HFFc6 (cell line): ENCODE measurements at places on chromosomes 13 and 19.

- DNase-seq, result peak; percentile 92
Observed at GRCh38 chr19:11987405-11988281, 22.8 kb downstream of the ZNF763 start.

- DNase-seq, result no peak
Observed at GRCh38 chr19:49486232-49486631, 1.2 kb upstream of the RPL13A start.

- DNase-seq, result peak; percentile 42
Observed at GRCh38 chr19:45947926-45948325, 25.7 kb downstream of the NOVA2 start.

DNA sequence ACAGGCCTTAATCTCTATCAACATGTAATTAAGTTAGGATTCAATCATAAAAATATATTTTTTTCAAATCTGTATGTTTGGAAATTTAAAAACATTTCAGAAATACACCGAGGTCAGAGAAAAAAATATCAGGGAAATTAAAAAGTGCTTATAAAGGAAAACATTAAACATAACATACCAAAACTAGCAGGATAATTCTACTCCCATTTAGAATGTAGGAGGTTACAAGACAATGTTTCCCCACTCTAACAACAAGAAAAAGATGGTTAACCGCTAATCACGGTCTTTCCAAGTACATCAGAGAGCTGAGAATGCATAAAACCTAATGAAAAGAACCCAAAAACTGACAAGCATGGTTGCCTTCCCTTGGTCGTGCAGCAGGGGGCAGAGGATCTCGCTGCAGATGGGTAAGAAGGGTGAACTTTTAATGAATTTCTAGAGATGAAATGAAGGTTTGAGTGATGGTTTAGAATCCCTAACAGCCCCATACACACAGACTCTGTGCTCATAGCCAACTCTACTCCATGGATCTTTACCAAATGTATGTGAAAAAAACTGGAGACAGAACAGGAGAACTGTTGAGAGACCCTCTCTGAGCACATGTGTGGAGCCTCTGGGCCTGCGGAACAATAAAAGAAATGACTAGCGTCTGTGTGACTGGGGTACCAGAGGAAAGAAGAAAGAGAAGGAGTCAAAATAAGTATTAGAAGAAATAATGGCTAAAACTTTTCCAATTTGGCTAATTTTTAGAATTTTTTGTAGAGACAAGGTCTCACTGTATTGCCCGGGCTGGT lies 51.3 kb upstream of the LSM14A start:
- peak; percentile 30 for DNase-seq

DNA sequence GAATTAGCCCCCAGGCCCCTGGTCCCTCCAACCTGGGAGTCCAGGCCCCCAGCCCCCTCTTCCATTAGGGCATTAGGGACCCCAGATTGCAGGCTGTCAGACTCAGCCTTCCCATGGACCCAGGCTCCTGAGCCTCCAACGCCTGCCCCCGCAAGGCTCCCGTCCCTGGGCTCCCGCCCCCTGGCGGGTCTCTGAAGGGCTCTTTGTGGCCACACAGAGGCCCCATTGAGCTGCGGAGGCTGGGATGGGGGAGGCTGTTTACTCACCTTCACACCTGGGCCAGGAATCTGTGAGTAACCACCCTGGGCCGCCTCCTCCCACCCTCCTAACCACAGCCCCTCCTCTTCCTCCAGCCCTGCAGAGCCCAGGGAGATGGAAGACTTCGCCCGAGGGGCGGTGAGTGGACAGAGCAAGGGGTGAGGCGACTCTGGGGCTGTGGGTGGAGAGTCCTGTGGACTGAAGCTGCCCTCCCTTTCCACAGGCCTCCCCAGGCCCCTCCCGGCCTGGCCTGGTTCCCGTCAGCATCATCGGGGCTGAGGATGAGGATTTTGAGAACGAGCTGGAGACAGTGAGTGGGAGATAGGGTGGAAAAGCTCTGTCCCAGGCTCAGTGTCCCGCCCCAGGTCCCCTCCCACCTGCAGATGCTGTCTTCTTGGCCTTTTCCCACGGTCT lies 4.9 kb downstream of the ARHGEF1 start:
- DNase-seq, result peak; percentile 62

DNA sequence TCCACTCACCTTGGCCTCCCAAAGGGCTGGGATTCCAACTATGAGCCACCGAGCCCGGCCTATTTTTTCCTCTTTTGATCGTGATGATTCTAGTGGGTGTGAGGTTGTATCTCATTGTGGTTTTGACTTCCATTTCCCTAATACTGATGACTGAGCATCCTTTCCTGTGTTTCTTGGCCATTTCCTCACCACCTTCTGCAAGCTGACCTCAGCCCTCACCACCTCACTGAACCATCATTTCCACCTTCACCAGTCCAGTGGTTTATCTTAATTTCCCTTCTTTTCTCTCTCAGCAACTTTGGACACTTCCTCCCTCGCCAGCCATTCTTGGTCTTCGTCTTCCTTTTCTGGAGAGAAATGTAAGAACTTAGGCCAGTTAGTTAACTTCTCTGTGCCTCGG lies 13.0 kb upstream of the BICRA start:
- no peak for DNase-seq

- no peak for DNase-seq
Observed at GRCh38 chr19:37876032-37876431, 30.4 kb downstream of the WDR87 start.

DNA sequence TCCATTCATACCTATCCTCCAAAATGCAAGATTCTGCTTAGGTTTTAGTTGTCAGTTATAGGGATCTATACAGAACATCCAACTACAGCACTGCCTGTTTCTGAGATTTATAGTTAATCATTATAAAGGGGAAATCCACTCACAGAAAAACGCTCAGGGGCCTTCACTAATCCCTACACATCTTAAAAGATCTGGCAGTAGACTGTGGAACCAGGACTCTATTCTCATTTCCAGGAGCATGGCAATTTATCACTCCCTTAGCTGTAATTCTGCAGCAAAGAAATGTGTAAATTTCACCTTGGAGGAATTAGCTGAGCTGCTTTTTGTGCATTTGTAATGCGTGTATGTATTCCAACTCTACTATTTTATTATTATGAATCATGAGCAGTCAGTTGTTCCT lies 1128.1 kb upstream of the PRR20A start:
- no peak for DNase-seq

GRCh38 chr13:61873717-61874116 lies 458.1 kb upstream of the PCDH20 start:
- no peak for DNase-seq

- DNase-seq, result no peak
Observed at GRCh38 chr13:72523049-72523448, 204.4 kb downstream of the MZT1 start.

DNA sequence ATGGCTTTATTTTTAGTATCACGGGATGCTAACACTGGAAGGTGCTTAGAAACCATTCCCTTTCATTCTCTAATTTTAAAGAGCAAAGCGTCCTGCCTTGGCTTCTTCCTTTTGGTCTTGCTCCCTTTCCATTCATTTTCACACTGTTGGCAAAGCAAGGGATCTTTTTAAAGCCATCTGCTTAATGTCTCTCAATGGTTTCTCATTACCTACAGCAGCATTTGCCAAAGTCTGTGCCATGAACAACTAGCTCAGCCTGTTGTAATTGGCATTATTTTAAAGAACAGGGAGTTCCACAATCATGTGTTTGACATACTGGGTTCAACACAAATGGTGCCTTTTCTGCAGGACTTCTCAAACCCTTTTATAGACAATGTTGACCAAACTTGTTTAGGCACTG lies 444.3 kb downstream of the GPC6 start:
- DNase-seq, result no peak

DNA sequence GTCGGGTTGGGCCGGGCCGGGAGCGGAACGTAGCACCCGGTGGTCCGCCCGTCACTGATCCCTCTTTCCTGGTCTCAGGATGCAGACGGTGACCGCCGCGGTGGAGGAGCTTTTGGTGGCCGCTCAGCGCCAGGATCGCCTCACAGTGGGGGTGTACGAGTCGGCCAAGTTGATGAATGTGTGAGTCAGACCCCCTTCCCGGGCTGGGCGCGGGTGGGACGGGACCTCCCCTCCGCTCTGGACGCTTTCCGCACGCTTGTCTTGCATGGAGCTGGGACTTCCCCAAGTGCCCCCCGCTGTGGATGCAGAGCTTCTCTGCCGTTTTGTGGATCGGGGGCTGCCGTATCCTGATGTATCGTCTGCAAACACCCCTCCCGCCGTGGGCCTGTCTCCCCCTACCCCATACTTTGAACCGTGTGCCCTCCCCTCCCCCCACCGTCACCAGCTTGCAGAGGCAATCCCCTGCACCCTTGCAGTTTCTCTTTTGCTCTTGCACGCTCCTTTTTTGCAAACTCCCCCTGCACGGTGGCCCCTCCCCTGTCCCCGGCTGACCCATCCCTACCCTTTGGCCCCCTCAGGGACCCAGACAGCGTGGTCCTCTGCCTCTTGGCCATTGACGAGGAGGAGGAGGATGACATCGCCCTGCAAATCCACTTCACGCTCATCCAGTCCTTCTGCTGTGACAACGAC lies 669 bp downstream of the GADD45B start:
- peak; percentile 16 for DNase-seq

DNA sequence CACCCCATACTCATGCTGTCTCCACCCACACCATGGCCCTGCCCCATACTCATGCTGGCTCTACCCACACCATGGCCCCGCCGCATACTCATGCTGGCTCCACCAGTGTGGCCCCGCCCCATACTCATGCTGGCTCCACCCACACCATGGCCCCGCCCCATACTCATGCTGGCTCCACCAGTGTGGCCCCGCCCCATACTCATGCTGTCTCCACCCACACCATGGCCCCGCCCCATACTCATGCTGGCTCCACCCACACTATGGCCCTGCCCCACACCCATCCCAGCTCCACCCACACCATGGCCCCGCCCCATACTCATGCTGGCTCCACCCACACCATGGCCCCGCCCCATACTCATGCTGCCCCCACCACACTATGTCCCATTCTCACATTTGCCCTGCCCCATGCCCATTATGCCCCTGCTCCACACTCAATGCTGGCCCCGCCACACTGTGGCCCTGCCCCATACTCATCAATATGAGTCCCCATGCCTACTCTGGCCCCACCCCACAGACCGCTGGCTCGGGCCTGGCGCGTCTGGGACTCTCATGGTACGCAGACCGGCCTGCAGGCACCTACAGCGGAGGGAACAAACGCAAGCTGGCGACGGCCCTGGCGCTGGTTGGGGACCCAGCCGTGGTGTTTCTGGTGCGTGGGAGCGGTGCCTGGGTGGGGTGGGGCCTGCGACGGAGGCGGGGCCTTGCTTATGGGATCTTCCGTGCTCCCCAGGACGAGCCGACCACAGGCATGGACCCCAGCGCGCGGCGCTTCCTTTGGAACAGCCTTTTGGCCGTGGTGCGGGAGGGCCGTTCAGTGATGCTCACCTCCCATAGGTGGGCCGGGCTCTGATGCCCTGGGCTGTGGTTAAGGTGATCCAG lies 3.7 kb upstream of the ARHGAP45 start:
- DNase-seq, result peak; percentile 25

DNA sequence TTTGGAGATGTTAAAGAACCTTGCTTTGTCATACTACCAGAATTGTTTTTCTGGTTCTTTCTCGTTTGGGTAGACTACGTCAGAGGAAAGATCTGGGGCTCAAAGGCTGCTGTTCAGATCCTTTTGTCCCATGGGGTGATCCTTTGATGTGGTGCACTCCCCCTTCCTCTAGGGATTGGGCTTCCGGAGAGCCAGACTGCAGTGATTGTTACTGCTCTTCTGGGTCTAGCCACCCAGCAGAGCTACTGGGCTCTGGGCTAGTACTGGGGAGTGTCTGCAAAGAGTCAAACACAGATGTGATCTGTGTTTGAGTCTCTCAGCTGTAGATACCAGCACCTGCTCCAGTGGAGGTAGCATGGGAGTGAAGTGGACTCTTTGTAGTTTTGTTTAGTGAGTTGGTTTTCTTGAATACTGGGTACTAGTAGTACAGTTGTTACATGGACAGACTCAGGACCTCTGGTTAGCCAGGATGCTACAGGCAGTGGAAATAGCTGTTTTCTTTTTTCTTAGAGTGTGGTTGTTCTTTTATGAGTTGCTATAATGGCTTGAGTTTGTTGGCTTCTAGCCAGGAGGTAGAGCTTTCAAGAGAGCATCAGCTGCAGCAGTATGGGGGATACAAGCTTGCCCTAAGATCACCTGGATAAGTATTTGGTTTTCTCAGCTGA lies 34.4 kb downstream of the DNAJC15 start:
- no peak for DNase-seq

DNA sequence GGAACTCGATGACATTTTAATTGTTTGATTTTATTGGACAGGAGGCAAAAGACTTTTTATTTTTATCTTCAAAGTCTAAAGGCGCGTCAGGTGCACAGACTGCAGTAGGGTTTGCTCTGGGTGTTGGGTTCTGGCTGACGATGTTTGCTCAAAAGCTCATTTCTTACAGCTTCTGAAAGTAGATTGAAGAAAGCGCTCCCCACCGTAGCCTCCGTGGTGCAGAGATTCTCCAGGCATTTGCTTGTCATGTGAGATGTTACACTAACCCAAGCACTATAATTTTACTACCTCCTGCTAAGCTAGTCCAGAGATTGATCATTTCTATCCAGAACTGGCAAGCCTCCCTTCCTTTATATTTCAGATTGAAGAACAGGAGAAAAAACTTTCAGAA lies 14.5 kb upstream of the ATP11A start:
- DNase-seq, result no peak

DNA sequence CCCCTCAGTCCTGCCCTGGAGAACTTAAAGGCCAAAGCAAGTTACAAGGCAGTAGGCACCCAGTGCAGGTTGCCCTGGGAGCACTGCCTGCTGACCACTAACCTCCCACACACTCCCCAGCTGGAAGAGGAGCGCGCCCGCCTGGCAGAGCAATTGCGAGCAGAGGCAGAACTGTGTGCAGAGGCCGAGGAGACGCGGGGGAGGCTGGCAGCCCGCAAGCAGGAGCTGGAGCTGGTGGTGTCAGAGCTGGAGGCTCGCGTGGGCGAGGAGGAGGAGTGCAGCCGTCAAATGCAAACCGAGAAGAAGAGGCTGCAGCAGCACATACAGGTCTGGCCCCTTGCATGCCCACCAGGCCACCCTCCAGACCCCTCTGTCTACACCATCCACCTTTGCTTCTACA lies 61.1 kb downstream of the KCNC3 start:
- DNase-seq, result no peak

- no peak for DNase-seq
Observed at GRCh38 chr13:112244495-112245177, 131.5 kb upstream of the SPACA7 start.

- peak; percentile 63 for DNase-seq
Observed at GRCh38 chr13:109938255-109938936, 152.0 kb upstream of the IRS2 start.

- DNase-seq, result no peak
Observed at GRCh38 chr13:29281932-29282495, 313.5 kb downstream of the SLC7A1 start.

DNA sequence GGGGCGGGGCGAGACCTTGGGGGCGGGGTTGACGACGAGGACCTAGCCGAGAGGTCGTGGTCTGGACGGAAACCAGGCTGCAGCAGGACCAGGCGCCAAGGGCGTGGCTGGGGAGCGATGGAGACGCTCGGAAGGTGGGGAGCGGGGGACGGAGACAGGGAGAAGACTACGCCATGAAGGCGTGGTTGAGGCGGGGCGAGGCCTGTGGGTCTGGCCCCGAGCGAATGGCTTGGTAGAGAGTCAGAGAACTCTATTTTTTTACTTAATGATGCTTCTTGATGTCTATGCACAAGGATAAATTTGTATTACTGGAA lies 674 bp upstream of the FBXL12 start:
- no peak for DNase-seq
